ENCODE measurements at places on chromosomes 7 and 10.

DNA sequence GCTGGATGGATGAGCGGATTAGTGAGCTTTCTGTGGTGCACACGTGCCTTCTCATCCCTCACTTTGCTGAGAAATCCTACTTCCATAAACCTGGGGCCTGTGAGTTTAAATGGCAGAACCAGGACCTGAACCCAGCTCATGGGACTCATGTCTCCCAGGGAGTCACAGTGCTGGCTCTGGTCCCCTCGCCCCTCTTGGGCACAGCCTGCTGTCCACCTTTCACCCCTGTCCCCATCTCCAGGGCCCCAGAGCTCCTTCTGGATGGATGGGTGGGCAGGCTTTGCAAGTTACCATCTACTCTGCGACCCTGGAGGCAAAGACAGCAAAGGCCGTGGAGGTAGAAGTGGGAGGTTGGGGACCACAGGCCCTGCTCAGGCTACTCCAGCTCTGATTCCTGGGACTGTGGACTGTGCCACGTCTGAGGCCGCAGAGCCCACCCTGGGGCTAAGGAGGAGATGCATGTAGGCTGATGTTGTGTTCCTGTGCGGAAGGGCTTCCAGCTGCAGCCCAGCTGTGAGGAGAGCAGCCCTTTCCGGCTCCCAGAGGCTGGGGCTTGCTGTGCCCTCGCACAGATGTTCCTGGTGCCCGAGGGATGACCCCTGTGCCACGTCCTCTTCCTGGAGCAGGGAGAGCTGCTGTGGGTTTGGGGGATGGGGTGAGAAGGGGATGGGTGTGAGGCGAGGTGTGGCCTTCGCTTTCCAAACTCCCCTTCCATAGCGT lies 40.3 kb downstream of the PRF1 start:
- no peak for DNase-seq

- no peak for DNase-seq
Measured at GRCh38 chr10:69093933-69094332, 6.0 kb downstream of the SRGN start.

GRCh38 chr7:40711706-40712105 lies 576.9 kb downstream of the SUGCT start:
- DNase-seq: no peak

- no peak for DNase-seq
Measured at GRCh38 chr7:158811461-158811860, 17.8 kb downstream of the ESYT2 start.

GRCh38 chr7:29202651-29203069 lies 8.1 kb downstream of the CHN2 start:
- no peak for DNase-seq

- DNase-seq: no peak
Measured at GRCh38 chr7:132176719-132177118, 399.6 kb downstream of the PLXNA4 start.

DNA sequence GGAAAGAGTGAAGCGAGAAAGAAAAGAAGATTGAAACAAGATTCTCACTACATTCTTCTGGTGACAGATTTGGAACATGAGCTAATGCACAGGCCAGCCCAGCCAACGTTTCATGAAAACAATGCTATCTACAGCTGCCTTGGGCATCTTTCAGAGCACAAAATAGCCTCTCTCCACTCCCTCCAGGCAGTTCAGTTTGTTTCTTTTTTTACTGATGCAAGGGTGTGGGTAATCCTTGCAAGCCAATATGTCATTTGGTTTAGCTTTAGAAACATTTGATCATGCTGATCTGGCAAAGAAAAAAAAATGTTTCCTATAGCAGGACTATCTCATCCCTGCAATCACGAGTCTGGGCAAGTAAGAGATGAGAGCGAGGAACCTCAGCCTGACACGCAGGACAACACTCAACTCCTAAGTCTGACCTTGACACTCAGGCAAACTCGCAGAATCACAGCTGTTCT lies 35.9 kb downstream of the SVIL start:
- DNase-seq: no peak

DNA sequence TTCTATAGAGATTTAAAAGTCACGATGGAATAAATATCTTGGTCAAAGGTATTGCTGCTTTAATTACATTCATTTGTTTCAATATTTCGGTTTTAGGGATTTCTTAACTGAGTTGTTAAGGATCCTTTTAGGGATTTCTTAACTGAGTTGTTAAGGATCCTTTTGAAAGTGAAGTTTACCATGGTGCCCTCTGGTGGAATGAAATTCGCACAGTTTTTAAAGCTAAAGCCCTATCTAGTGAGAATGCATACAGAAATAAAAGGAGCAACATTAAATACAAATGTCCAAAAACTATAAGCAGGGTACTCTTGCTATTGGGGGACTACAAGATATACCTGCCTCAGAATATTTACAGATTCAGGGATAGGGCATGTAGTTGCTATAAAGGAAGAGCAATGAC lies 193.7 kb downstream of the RNLS start:
- DNase-seq: no peak

- DNase-seq: no peak
Measured at GRCh38 chr10:78781251-78781913, 287.4 kb upstream of the ZMIZ1 start.

DNA sequence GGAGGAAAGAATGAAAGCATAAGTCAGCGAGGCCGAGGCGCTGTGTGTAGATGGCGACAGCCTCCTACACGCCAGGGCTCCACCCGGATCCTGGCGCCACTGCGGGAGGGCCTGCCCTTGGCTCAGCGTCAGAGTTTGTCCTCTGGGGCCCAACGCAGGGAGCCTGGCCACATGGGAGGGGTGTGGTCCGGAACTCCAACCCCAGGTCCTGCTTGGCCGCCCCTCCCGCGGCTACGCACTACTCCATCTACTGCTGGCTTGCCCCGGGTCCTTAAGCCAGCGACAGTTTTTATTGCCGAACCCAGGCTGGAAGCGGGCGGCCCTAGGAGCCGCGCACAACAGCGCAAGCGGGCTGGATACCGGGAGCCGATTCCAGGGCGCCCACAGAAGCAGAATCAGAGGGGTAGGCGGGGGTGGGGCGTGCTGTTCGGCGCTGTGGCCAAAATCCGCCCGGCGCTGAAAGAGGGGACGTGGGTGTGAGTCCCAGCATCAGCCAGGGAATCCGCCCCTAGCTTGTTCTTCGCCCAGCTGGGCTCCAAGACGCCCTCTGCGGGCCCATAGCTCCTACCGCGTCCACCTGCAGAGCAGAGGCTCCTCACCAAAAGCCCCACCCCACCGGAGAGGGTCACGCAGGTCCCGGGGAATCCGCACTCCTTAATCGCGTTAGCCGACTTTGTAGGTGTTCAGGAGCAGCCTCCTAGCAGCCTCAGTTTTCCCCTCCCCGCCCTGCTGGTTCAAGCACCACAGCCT lies 4.5 kb downstream of the KAZALD1 start:
- DNase-seq: peak; percentile 46

GRCh38 chr7:134513169-134513752 lies 14.1 kb upstream of the AKR1B10 start:
- DNase-seq: peak; percentile 12

- no peak for DNase-seq
Measured at GRCh38 chr10:27225011-27225590, 15.5 kb downstream of the ACBD5 start.

DNA sequence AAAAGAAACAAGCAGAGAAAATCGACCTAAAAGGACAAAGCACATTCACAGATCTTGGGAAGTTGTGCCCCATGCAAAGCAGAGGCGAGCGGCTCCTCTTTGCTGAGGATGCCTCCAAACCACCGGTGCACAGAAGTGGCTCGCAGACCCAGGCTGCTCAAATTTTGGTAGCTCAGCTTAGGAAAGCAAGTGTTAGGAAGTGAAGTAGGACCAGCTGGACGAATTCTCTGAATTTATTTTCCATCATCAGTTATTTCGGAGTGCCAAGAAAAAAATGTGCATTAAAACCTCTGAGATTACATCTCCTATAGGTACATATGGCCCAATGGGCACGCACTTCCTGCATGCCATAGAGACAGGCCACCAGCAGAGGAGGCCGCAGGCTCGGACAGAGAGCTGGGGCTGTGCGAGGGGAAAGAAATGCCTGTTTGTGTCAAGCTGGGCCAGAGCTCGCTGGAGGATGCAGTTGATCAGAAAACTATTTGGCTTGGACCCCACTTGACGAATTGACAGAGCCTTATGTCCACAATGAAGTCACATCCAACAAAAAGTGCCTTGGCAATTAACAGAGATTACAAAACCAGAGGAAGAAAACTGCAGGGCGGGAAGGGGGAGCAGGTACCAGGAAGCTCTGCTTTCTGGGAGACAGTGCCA lies 122.3 kb upstream of the LYZL2 start:
- DNase-seq: peak; percentile 94

DNA sequence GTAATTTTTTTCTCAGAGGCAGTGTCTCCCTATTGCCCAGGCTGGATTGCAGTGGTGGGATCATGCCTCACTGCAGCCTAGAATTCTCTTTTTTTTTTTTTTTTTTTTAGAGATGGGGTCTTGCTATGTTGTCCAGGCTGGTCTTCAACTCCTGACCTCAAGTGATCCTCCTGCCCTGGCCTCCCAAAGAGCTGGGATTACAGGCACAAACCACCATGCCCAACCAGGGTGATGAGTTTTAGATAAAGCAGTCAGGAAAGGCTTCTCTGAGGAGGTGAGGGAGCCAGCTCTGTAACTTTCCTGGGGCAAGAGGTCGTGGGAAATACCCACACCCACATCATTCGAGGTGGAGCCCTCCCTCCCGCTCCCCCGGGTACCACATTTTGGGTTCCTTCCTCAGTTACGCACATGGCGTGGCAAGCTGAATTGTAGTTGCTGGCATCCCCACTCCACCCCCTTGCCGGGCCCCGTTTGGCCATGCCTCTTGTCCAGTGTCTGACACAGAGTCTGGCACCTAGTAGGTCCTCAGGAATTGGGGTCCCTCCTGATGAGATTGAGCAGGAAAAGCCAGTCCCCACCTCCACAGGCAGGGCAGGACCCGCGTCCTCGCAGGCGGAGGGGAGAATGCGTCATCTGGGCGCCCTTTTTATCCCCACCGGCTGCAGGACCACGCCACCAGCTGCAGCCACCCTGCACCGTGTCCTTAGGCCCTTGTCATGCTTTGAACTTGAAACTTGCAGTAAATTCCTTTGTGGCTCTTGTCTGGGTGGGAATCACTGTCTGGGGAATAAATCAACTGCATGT lies 43.4 kb downstream of the CLIP2 start:
- DNase-seq: no peak

GRCh38 chr10:17506390-17506789 lies 52.0 kb upstream of the ST8SIA6 start:
- no peak for DNase-seq

DNA sequence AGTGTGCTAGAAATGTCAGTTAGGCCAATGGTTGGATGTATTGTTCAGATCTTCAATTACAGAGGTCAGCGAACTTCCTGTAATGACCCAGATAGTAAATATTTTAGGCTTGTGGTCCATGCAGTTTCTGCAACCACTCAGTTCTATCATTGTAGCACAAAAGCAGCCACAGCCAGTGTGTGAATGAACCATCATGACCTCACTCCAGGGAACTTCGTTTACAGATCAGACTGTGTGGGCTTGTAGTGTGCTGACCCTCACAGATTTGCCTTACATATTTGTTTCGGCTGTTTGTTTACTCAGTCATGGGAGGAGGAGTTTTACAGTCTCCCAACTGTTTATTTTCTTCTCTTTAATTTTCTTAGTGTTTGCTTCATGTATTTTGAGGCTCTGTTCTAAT lies 55.4 kb downstream of the LANCL2 start:
- DNase-seq: no peak

DNA sequence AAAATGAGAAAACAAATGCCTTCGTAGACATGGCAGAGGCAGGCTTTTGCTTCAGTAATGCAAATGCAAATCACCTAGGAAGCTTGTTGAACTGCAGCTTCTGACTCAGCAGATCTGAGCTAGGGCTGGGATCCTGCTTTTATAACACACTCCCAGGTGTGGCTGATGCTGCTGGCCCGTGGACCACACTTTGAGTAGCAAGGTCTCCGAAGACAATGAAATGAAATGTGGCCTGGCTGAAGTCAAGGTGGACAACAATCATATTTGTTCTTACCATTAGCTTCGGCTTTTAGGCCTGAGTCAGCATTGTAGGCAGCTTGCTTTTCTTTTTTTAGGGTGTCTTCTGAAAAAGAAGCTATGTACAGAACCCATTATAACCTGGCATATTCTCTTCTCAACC lies 26.3 kb downstream of the COL17A1 start:
- DNase-seq: no peak

DNA sequence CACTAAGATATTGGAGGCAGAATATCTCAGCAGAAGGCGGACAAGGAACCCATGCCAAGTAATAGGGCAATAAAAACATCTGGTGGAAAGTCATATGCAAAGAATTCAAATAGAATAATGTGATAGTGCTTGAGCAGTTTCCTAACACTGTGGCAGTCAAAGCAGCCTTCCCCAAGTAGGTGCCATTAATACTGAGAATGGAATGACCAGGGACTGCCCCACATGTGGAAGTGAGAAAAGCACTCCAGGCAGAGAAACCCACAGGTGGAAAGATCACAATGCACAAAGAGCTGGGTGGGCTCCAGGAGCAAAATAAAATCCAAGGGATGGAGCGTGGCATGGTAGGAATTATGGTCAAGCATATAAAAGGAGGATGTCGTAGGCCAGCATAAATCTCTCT lies 64.4 kb upstream of the NME8 start:
- no peak for DNase-seq

GRCh38 chr7:97471491-97471890 lies 260.4 kb upstream of the TAC1 start:
- DNase-seq: peak; percentile 34

GRCh38 chr7:137886281-137886680 lies 39.5 kb upstream of the DGKI start:
- DNase-seq: no peak

- peak; percentile 9 for DNase-seq
Measured at GRCh38 chr10:131580076-131580652, 268.6 kb upstream of the TCERG1L start.

GRCh38 chr7:108226816-108227299 lies 96.7 kb upstream of the LAMB4 start:
- DNase-seq: no peak

DNA sequence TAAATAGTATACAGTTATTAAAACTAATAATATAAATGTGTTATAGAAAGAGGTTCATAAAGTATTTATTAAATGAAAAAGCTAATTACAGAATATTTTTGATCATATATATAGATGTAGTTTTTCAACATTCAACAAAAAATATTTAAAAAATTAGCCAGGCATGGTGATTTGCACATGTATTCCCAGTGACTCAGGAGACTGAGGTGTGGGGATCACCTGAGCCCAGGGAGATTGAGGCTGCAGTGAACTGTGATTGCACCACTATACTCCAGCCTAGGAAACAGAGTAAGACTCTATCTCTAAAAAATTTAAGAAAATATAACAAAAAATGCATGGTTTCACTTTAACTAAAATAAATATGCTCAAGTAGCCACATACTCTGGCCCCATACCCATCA lies 118.0 kb upstream of the SEMA3C start:
- no peak for DNase-seq

DNA sequence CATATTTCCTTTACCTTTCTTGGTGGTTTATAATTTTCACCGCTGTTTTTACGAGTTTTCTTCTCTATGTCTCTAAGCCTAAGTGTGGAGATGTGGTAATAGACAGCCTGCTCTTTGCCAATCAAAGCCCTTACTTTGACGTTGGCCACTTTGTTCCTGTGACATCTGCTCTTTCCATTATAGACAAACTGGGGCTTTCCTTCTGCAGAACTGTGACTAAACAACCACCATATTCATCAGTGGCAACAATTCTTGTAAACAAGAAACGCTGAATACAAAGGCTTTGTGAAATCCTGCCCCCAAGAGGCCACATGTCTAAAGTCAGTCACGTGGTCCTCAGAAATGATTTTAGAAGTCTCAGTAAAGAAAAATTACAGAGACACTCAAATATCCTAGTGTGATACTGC lies 59.6 kb upstream of the CAPZA2 start:
- DNase-seq: peak; percentile 32

Measured in head of caudate nucleus (tissue), 42 donors.